ENCODE measurements at places on chromosomes 4 and X.

DNA sequence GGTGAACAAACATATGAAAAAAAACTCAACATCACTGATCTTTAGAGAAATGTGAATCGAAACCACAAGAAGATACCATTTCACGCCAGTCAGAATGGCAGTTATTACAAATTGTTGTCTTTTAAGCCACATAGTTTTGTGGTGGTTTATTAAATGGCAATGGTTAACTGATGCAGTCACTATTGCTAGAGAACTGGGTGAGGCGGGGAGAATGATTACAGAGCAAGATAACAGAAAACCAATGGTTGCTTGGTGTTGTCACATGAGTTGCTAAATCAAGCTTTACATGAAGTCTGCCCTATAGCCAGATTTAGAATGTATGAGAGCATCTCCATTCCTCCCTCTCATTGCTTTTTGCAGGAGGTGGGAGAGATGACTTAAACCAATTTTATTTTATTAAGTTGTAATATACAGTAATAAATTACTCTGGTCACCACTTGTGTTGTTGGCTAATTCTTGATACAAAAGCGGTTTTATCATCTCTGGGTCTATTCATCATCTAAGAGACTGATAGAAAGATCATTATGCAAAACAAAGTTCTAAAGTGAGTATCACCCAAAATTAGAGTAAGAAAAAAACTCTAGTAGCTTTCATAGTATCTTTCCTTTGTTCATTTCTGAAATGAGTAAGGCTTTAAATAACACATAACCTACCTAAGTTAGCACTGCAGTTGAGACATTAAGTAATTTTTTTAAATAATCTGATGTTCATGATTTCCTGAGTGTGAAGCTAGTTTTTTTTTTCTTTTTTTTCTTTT lies 859.5 kb downstream of the STIM2 start:
- no peak for DNase-seq

- no peak for DNase-seq
Measured at GRCh38 chr4:168538632-168539031, 41.8 kb downstream of the PALLD start.

DNA sequence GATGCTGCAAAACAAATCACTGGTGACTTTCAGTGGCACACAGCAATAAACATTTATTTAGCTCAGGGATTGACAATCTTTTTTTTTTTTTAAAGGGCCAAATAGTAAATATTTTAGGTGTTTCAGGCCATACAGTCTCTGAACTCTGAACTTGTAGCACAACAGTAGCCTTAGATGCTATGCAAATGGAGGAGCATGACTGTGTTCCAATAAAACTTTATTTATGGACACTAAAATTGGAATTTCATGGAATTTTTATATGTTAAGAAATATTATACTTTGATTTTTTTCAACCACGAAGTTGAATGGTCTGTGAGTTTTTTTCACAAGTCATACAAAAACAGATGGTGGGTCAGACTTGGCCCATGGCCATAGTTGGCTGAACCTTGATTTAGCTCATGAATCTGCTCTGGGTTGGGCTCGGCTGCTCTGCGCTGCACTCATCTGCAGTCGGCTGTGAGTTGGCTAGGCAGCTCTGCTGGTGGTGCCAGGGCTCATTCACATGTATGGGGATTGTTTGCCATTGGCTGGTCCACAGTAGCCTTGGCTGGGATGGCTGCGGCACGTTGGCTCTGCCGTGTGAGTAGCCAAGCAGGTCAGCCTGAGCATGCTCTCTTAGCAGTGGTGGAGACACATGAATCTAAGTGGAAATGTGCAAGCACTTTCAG lies 231.7 kb upstream of the PGRMC2 start:
- no peak for DNase-seq

GRCh38 chrX:40495659-40496058 lies 85.1 kb upstream of the ATP6AP2 start:
- DNase-seq = no peak

DNA sequence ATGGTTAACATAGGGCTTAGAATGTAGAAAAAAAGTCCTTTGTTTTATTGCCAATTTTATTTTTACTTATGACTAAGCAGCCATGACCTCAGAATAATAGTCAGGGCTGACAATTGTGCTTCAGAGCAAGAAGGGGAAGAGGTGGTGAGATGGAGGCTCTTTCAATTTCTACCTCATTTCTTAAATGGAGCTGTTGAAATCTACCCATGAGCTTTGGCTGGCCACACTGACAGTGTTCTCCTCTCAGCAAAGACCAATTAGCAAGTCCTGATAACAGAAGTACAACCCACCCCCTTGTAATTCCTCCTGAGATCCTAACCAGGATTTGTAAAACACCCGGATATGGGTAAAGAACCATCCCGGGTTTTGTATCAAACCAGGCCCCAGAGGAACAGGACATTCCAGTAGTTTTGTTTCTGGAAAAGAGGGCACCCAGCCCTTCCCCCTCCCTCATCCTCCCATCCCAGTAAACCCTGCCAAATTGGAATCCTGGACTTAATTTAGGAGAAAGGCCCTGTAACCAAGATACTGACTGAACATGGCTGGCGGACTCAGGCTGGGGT lies at the start of gene HEPH:
TSS of gene HEPH (plus strand) at position 399 of the 563 bp plus-strand sequence. CDS start 6,324 bp downstream, outside the sequence.
- DNase-seq = no peak

DNA sequence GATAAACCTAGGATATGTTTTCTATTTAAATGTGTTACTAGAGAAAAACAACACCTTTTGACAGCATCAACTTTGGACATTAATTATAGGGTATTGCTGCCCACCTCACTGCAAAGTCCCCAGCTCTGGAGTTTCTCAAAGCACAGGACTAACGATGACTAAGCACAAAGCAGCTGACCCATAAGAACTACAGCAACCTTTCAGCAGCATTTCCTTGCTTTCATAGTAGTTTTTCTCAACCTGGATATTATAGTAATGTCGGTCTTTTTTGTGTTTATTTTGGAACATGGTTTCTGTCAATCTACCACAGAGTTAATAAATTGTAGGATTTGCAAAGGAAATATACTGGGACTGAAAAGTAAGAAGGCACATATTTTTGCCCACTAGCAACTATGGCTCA lies 21.5 kb downstream of the HHIP start:
- DNase-seq = no peak

DNA sequence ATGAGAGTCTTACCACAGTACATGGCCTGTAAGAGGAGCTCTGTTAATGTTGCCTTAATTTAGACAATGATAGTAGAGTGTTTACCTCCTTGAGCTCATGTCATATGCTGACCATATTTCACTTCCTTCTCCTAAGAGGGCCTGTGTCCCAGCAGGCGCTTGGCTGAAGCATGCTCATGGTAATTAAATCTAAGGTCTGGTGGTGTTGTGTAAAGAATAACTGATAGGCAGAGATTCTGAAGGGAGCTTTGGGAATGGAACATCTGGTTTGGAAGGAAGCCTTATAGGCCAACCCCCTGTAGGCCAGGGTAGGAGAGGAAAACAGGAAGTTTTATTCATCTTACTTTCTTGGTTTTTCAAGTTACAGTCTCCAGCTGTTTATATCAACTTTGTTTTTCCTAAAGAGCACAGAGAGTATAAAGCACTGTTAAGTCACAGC lies 300.2 kb downstream of the USP46 start:
- no peak for DNase-seq

DNA sequence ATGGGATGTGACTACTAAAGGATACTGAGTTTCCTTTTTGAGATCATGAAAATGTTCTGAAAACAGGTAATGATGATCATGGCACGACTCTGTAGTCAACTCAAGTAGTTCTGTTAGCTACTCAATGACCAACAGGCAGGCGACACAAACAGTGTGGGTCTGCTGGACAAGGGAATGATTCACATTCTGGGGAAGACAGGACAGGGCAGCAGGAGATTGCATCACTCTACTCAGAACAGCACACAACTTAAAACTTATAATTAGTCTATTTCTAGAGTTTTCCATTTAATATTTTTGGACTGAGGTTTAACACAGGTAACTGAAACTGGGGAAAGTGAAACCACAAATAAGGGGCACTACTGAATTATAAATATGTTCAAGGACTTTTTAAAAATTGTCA lies 365.2 kb downstream of the PRDM5 start:
- DNase-seq = no peak

DNA sequence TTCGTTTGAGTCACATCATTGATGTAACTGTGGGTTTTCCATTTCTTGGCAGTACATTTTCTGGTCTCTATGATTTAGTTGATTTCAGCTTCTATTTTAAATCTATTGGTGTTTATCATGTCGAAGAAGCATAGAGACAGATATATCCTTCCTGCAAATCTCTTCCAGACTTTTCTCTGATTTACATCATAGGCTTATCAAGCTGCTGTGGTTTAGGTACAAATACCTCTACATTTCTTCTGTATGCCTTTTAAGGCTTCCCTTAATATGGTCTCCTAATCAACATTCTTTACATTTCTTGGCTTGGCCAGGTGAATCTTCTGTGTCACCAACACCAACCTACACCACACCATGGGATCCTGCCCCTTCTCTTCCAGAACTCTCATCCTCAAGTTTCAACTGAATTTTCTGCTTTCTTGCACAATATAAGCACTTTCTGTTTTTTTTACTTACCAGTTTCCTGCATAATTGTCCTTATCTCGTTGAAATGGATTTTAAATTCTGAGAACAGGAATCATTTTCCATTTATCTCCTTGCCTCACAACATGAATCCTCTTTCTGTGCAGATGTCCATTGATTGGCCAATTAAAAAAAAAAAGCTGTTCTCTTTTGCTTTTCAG lies 626.9 kb downstream of the ANKRD50 start:
- no peak for DNase-seq

DNA sequence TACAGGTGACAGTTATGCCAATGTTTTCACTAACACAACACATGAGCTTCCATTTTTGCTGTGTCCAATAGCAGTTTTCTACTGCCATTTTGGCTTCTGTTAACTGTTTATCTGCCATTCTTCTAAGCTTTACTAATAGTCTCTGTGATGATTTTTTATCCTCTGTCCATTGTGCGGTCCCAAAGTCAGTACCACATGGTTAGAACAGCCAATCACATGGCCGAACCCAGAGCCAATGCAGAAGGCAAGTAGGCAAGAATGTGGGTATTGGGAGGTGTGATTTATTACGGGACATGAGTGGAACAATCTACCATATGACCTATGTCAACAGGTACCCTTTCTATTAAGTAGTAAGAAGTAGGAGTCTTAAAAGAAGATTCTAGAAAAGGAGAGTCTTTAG lies 61.5 kb downstream of the GRIA2 start:
- DNase-seq = no peak

GRCh38 chr4:121026034-121026433 lies 46.3 kb downstream of the NDNF start:
- DNase-seq = no peak

GRCh38 chrX:116694046-116694445 lies 231.3 kb upstream of the CT83 start:
- DNase-seq = no peak

GRCh38 chr4:30904588-30904987 lies 184.4 kb downstream of the PCDH7 start:
- no peak for DNase-seq

DNA sequence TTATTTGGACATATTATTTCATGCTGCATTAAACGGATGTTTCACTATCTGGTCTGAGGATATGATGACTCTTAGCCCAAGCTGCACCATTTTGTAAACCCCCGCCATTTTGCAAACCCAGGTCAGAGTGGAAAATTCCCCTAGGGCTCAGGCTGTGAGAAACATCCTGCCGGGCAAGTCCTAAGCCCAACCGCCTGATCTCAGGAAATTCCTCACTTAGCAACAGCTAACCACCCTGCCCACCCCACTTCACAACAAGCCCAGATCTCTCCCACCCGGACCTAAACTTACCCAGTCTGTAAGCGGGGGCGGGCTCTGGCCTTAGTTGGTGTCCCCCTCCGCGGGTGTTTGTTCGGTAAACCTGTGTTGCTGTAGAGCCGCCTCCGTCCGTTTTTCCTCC lies 2747.1 kb downstream of the PCDH7 start:
- DNase-seq = no peak

DNA sequence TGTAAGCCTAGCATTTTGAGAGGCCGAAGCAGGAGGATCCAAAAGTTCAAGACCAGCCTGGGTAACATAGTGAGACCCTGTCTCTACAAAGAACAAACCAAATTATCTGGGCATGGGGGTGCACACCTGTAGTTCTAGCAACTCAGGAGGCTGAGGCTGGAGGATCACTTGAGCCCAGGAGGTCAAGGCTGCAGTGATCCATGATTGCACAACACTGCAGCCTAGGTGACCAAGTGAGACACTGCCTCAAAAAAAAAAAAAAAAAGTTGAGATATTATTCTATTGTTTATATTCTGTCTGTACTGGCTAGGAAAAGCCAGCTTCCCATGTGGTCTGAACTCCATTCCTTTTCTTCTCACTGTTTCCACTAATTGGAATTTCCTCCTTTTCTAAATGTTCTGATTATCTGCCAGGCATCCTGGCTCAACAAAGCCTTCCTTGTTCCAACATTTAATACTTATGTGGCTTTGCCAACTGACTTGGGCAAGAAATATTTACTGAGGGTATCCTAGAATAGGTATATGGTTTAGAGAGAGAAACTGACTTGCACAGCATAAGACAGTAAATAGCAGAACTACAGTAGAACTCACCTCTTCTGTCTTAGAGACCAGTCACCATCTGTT lies 175.2 kb upstream of the ADAMTS3 start:
- no peak for DNase-seq

DNA sequence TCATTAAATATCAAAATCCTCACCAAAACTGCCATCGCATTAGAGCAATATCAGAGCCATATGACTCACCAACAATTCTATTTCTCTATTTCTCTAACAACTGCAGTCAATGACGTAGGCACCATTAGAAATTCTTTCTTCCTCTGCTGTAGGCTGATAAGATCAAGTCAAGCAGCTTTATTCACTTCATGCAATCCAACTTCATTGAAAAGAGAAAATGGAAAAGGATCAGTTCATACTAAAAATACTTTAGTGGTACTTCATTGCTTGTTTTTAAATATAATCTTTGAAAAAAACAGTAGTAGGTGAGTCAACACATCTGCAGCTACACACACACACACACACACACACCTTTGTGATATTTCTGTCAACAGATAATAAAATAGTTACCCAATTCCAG lies 345.3 kb upstream of the TENM3 start:
- DNase-seq = peak; percentile 13

DNA sequence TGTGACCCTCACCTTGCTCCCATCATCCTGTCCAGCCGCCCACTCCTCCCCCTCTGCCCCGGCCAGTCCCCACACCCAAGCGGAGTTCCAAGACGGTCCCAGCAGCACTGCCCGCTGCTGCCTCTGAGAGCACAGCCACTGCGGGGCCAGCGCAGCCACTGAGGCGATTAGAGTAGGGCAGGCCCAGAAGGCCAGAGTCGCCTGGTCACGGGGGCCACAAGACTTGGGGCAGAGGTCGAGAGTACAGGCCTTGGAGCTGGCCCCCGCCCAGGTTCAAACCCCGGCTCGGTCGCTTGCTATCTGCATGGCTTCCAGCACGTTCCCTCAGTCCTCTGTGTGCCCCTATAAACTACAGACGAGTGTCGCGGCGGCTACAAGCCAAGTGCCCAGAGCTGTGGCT lies 53.2 kb upstream of the ADRA2C start:
- no peak for DNase-seq

DNA sequence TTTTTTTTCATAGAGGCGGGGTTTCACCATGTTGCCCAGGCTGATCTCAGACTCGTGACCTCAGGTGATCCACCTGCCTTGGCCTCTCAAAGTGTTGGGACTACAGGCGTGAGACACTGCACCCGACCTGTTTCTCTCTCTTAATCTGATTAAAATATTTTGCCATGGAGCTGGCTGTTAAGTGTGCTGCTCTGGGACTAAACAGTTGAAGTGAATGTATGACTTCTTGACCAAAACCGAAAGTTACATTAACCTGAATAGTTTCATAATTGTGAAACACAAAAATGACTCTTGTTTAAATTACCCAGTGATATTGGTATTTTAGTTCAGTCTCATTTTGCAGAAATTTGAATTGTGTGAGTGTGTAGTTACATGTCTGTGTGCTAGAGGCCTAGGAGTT lies 2548.6 kb downstream of the PCDH7 start:
- no peak for DNase-seq

All from HAP-1 (cell line).